ENCODE measurements at places on chromosomes 11 and 22.

DNA sequence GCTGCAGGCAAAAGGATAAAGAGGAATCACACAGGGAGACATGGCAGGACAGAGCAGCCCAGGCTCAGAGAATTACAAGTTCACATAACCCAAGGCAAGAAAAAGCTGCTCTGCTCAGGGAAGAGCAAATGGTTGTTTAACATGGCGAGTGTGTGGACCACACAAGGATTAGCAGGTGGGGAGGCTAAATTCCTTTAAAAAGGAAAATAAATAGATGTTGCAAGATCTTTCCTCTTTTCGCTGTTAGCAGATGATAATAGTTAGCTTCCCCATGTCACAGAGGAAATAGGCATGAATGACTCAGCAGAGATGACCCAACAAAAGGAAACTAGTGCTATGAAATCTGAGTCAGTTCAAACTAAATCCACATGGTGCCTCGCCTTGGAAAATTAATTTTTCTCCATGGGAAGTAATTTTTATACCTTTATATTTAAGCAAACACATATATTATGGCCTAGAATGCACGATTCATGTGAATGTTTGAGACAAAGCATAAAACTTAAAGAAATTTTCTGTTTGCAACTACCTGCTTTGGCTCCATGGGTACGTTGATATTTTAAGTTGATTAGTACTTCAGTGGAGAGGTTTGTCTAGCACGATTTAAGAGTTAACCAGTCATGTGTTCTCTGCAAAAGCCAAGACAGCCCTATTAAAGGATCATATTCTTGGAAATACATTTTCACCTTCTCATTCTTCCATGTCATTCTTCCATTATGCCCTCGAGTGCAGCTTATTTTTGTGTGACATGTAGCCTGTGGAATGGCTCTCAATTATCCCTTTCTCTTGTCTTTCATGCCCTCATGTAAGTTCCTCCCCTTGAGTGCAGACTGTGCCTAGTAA, 38.5 kb upstream of the FJX1 start:
- DNase-seq: no peak

- DNase-seq: no peak
Measured at GRCh38 chr11:92667486-92668152, 301.8 kb upstream of the MTNR1B start.

DNA sequence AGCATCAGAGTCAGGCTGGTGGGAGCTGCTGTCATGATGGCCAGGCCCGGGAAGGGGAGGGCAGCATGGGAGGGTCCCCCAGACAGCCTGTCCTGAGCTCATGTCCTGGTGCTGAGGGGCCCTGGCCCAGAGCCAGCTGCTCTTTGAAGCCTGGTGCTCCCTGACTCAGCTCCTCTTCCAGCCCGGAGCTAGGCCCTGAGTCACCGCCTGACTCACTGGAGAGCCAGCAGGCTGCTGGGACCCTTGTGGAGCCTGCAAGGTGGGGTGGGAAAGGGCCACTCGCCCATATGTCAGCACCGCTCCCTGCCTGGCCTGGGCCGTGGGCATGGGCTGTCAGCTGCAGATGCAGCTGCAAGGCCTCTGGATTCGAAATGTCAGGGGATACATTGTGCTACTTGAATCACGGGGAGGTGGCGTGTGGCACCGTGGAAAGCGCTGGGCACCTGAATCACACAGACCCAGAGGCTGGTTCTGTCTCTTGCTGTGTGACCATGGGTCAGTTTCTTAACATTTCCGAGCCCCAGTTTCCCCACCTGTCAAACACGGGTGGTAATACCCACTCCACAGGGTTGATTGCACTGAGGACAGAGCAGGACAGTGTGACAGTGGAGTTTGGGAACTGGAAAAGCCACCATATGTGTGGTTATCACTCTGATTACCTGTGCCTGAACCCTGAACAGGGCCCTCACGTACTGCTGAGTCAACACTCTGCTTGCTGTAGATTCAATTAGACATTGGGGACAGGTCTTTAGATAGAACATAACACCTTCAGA, 4.4 kb downstream of the CACNA1I start:
- DNase-seq: no peak

- no peak for DNase-seq
Measured at GRCh38 chr11:15266999-15267398, 152.3 kb downstream of the INSC start.

DNA sequence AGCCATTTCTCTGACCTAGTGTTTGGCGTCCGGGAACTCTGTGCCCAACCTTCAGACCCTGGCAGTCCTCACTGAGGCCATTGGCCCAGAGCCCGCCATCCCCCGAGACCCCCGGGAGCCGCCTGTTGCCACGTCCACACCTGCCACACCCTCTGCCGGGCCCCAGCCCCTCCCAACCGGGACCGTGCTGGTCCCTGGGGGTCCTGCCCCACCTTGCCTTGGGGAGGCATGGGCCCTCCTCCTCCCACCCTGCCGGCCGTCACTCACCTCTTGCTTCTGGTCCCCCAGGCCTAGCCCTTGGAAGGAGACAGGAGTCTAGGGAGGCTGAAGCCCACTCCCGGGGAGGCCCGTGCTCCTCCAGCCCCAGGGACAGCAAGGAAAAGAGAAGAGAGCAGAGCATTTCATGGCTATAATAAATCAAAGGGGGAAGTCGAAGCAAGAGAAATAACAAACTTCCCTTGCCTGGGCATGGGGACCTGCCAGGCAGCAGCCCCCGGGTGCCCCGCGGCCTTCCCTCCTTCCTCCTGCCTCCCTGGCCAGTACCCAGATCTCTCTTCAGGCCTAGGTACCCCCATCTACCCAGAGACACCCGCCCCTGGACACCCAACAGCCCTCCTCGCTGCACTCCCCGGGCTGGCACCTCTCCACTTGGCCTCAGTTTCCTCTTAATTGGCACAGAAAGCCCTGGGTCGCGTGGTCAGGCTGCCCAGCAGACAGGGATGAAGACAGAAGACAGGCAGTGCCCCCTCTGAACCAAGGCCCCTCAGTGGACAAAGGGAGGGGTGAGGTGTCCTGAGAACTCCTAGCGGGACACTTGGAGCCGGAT, 13.0 kb upstream of the SLC39A13 start:
- DNase-seq: no peak

DNA sequence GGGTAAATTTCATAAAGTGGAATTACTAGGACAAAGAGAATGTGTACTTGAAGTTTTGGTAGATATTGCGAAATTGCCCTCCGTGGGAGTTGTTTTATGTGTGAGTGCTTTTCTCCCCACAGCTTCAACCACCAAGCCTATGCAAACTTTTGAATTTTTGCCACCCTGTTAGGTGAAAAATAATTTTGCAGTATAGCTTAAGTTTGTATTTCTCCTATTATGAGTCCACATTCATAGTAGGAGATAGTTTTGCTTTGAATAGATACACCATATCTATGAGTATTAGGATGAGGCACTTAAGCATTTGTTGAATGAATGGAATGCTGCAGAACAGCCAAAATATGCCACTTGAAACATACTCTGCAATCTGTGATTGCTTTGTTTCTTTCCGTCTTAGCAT, 43.6 kb downstream of the UVRAG start:
- no peak for DNase-seq

DNA sequence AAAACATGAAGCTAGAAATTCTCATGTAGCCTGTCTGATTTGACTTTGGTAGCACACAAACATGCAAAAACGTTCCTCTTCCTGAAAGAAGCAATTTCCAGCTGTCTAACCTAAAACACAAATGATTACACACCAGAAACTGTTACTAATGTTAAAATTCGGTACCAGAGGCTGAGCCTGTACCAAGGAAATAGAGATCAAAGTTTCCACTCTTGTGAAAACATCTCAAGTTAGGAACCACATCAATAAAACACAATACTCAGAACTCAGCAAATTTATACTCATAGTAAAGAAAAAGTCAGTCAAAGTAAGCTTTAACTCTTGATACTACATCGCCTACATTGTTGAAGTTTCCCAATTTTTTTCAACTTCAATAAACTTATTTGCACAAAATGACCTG, 107.8 kb downstream of the FCHSD2 start:
- no peak for DNase-seq
